ENCODE measurements at places on chromosomes 2 and 18.

DNA sequence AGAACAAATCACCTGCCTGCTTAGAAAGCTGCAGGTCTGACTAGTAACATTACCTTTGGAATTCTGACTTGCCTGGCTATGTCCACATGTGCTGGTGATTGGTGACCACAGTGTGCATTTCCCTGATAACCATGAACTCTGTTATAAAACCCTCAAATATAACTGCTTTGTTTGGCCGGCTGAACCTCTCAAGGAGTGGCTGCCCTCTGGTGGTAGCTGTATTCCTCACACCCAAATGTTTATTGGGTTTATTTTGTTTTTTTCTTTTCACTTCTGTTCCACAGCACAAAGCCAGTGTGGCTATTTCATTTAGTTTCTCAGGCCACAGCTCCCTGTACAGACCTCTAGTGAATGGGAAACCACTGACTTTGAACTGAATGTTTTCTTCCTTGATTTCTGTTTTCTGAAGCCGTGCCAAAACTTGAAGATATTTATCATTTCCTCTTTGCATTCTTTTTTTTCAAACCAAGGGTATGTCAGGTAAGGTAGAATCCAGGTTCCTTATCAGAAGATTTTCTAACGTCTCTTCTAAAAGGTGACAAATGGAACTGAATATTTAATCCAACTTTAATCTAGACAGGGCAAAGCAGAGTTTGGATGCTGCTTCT is 549.0 kb upstream of the VRK2 start:
- DNase-seq, result no peak

DNA sequence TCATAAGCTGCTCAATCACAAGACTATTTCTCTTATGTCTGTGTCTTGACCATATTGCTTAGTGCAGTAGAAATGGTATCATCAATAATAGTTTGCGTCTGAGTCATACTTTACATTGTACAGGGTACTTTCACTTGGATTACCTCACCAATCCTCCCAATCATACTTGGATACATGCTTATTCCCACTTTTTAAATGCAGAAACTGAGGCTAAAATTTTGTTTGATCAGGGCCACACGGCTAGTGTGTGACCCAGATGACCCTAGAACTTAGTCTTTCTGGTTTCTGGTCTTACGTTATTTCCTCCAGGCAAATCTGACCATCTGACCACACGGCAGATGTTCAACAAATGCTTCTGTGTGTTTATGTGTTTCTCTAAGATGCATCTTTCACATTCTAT is 23.8 kb upstream of the CCL20 start:
- no peak for DNase-seq

- DNase-seq, result no peak
Observed at GRCh38 chr2:233794128-233794658, 16.1 kb downstream of the MROH2A start.

DNA sequence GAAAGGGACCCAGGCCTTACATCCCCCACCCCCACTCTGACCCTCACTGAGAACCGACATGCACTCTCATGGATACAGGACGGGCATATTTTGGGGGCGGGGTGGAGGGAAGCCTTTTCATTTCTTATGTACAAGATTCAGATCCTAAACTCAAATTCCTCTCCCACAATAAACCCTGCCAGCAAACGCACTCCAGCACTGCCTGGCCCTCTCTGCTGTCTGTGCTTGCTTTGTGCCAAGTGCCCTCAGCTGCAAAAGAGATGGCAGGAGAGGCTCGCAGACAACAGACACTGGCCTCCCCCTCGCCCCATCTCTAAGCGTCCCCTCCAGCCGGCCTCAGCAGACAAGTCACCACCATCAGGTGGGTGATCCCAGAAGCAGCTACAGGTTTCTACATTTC is 42.4 kb downstream of the FAM168B start:
- no peak for DNase-seq

- no peak for DNase-seq
Observed at GRCh38 chr2:143231254-143231645, 102.0 kb downstream of the ARHGAP15 start.

DNA sequence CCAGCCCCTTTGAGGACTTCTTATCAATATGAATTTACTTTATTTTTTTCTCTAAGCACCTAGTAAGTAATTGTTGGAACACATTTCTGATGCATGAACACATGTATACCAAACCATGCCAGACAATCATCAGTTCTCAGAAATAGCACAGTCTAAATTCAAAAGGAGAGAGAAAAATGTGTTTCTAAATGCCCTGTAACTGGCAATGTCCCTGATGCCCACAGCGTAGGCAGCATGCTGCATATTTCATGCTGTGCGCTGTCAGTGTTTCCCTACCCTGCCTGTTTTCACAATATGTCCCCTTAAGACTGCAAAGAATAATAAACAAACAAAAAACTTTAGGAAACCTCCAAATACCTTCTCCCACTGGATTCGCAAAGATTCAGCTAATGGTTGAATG is 881.0 kb upstream of the CHAC2 start:
- no peak for DNase-seq

DNA sequence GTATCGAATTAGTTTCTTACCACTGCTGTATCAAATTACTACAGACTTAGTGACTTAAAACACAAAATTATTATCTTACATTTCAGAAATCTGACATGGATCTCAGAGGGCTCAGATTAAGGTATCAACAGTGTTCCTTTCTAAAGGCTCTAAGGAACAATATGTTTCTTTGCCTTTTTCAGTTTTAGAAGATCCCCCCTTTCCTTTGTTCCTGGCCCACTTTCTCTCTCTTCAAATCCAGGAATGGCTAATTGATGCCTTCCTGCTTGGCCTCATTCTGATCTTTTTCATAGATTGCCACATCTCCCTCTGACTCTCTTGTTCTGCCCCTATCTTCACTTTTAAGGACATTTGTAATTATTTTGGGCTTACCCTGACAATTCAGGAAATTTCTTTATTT is 65.7 kb downstream of the LRP1B start:
- DNase-seq, result no peak

- no peak for DNase-seq
Observed at GRCh38 chr2:45685260-45685659, 33.8 kb downstream of the PRKCE start.

GRCh38 chr2:241035818-241036396 is 37.5 kb downstream of the SNED1 start:
- DNase-seq, result peak; percentile 8

- no peak for DNase-seq
Observed at GRCh38 chr18:50193796-50194630, 934 bp downstream of the MYO5B start.

GRCh38 chr18:78429127-78430108 is 550.2 kb upstream of the SALL3 start:
- no peak for DNase-seq

DNA sequence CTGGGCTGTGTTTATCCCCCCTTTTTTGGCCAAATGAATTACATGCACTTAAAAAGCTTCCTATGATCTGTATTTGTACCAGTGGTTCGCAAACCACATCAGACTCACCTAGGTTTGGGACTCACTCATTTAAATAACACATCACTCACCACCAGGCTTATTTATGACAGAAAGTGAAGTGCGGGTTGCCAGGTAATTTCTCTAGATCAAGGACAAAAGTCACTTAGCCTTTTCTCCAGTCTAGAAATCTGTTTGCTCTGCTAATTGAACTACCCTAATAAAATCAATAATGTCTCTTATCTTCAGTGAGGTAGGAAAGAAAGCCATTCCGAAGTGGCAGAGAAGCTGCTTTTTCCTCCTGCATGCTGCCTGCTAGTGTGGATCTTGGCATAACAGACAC is 88.1 kb upstream of the SLC8A1 start:
- no peak for DNase-seq

DNA sequence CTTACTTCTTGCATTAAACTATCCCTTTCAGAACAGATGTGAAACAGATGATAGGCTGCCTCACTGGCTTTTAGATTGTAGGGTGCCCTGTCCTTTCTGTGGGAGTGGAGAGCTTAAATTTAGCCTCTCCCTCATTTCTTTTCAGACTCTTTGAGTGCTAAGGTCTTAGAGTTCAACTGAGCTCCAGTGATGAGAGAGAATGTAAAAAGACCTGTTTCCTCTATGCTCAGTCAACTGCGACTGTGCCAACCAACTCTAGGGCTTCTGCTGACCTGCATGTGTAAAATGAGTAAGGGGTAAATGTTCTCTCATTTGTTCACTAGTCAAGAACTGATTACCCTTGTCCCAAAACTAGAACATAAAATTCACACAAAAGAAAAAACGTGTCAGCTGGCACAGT is 104.8 kb upstream of the TGFA start:
- DNase-seq, result no peak

DNA sequence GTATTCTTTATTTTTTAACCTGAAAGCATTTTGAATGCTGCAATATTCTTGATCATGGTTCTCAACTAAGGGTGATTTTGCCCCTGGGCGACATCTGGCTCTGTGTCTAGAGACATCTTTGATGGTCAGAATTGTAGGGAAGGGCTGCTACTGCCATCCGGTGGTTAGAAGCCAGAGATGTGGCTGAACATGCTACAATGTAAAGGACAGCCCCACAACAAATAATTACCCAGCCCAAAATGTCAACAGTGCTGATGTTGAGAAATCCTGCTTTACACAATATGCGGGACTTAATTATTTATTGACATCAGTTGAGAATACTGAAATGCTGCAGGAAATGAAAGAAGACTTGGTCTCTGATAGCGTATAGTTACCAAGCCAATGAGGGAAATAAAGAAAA is 37.5 kb upstream of the SERPINB2 start:
- no peak for DNase-seq

DNA sequence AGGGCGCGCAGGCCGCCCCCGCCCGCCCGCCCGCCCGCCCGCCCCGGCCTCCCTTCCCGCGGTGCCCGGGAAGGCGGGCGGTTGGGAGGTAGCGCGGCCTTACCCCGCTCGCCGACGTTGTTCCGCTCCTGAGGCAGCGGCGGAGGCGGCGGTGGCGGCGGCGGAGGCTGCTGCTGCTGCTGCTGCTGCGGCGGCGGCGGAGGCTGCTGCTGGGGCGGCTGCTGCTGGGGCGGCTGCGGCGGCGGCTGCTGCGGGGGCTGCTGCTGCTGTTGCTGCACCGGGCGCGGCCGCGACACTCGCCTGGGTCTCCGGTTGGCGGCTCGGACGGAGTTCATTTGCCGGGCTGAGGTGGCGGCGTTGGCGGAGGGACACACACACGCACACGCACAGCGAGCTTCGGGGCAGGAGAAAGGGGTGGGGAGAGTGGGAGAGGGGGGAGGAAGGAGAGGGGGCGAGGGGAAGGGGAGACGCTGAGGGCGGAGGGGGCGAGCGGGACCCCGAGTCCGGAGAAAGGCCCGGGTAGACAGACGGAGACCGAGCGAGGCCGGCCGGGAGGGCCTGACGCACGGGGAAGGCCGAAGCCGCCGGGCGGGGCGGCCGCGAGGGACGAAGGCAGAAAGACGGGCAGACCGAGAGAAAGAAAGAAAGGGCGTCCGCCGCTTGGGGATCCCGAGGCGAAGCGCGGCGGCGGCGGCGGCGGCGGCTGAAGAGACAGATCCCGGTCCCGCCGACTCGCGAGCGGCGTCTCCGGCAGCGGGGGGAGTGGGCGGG is 727 bp downstream of the FBXO11 start:
- DNase-seq, result peak; percentile 48

DNA sequence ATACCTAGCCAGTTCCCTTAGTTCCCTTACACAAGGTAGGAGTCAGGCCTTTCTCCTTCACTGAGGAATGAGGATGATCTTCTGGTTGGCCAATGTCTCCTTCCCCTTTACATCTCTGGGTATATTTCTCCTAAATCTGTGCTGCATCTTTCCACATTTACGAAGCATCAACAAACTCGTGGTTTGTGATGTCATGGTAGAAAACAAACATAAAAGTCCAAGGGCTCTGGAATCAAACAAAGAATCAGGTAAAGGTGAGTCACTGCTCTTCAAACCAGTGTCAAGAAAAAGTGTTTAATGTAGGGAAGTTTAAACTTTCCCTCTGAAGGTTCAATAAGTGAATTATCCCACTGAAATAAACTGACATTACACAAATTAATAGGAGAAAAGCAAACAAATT is 122.9 kb downstream of the METTL8 start:
- DNase-seq, result no peak

DNA sequence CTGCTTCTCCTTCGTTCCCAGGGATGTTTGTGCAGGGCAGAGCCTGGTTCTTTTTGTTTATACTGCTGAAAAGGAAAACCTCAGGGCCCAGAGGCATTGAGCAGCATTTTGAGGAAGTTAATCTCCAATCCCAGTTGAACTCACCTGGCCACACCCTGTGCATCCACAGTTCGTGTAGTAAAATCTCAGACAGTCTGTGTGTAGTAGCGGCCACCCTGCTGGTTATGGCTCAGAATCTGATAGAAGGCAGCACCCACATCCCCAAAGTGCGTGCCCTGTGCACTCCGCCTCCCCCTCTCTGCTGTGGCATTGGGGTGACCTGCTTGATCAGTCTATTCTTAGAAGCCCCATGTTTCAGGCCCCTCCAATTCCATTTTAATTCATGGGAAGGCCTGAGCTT is 10.9 kb downstream of the TRIB2 start:
- no peak for DNase-seq

GRCh38 chr18:13178976-13179375 is 39.6 kb upstream of the LDLRAD4 start:
- DNase-seq, result no peak

DNA sequence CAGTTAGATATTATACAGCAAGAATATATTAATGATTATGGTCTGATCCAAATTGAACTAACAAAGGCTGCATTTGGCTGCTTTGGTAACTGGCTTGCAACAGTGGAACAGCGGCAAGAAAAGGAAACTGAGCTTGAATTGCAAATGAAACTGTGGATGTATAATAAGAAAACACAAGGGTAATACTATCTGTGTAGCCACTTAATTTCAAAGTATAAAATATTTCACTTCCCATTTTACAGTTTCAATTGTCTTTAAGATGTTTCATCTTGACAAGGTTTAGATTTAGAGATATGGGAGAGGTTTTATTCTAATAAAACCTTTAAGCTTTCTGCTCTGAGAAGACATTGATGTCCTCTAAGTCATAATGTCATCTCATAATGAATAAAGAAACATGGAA is 23.8 kb downstream of the WDR75 start:
- no peak for DNase-seq

DNA sequence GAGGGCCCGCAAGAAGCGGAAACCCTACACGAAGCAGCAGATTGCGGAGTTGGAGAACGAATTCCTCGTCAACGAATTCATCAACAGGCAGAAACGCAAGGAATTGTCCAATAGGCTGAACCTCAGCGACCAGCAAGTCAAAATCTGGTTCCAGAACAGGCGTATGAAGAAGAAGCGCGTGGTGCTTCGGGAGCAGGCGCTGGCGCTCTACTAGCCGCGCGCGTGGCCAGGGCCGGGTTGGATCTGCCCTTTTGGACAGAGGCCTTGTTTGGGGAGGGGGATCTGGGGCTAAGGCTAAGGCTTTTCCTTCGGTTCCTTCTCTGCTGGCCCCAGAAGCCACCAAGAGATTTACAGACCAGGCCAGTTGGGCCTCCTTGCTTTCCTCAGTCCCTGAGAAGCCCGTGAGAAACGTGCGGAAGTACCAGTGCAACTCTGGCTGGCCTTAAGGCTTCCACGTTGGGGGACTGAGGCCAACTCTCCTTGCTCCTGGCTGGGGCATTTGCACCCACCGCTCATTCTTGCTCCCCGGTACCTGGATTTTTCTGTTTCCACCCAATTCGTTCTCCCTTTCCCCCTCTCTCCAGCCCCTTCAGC is 1.0 kb downstream of the HOXD12 start:
- DNase-seq, result no peak
